ENCODE measurements at places on chromosomes 3 and 15.

- DNase-seq, result peak; percentile 34
Measured at GRCh38 chr3:101803173-101803782, 24.3 kb downstream of the NXPE3 start.

- DNase-seq, result no peak
Measured at GRCh38 chr15:61489571-61489970, 260.5 kb upstream of the RORA start.

DNA sequence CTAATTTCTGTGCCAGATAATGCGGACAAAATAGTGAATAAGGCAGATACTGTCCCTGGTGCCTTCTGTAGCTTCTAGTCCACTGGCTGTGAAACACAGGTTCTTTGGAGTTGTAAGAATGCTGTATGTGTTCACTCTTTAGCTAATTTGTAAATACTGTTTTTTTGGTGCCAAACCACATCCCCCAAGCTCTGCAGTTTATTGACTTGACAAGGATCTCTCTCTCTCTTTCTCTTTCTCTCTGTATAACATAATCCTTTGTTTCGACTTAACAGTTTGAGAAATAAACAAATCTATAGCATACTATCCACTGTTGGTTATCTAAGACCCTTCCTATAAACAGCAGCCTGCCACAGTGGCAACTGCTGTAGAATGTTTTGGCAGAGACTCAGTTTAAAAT, 7.6 kb downstream of the SMAD3 start:
- no peak for DNase-seq

- no peak for DNase-seq
Measured at GRCh38 chr3:55570271-55570711, 83.2 kb upstream of the WNT5A start.

GRCh38 chr3:13934813-13935212, 54.9 kb upstream of the WNT7A start:
- DNase-seq, result no peak

DNA sequence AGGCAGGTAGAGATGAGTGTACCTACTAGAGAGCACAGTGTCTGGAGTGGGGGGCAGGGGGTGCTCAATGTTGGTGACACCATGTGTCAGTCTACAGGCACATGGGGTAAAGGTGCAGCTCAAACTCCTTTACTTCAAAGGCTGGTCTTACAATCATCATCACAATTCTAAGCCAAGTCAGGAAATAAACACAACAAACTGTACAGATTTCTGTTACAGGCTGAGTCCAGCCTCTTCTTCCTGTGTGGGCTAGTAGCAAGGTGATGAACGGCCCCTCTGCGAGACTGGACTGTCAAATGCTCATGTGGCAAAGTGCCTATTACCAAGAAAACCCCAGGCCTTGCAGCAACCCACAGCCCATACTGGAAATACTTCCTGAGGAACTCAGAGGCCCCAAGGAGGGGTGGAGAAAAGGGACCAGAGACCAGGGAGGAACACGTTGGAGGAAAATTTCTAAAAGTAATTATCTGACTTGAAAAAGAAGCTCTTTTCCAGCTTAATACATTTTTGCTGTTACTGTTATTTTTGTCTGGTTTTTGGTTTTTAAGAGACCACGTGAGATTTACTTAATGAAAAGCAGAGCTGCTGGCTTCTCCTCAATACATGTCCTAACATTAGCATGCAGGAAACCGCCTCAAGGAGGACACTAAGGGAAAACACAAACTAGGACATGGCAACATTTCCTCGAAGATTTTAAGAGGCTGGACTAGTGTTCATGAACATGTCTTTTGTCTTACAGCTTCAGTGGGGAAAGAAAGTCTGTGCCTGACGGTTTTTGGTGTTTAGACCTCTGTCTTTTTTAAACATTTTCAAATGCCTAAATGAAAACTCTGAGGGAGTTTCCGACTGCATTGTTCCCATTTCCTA, 29.5 kb downstream of the TBC1D2B start:
- no peak for DNase-seq

GRCh38 chr3:101842245-101842934, 6.9 kb upstream of the NFKBIZ start:
- DNase-seq, result no peak

- peak; percentile 37 for DNase-seq
Measured at GRCh38 chr3:194431554-194431953, 32.5 kb upstream of the GP5 start.

DNA sequence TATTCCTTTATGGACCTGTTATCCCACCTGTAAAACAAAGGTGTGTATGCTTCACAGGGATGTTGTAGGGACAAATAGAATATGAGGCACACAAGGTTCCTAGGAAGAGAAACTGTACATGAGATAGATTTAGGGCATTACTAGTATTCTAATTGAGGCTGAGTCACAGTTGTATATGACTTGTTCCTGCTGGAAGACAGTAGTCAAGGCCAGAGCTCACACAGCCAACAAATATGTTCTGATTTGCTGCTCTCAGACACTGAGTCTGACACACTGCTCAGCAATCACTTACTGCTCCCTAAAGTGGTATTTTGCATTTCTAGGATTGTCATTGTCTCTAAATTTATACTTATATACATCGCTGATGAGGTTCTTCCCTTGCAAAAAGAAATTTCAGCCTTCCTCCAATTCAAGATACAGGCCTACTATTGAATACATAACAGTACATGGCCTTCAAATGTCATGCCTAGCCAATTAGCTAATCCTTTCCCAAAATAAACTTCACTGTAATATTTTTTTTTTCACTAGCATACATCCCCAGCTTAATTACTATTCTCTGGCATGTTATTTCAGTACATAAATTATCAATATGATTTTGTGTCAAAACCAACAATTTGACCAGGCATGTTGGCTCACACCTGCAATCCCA, 69.8 kb downstream of the TIGIT start:
- no peak for DNase-seq

GRCh38 chr3:188954590-188955208, 217.1 kb upstream of the TPRG1 start:
- DNase-seq, result peak; percentile 59

GRCh38 chr3:66428733-66429132, 72.1 kb downstream of the LRIG1 start:
- DNase-seq, result peak; percentile 88

DNA sequence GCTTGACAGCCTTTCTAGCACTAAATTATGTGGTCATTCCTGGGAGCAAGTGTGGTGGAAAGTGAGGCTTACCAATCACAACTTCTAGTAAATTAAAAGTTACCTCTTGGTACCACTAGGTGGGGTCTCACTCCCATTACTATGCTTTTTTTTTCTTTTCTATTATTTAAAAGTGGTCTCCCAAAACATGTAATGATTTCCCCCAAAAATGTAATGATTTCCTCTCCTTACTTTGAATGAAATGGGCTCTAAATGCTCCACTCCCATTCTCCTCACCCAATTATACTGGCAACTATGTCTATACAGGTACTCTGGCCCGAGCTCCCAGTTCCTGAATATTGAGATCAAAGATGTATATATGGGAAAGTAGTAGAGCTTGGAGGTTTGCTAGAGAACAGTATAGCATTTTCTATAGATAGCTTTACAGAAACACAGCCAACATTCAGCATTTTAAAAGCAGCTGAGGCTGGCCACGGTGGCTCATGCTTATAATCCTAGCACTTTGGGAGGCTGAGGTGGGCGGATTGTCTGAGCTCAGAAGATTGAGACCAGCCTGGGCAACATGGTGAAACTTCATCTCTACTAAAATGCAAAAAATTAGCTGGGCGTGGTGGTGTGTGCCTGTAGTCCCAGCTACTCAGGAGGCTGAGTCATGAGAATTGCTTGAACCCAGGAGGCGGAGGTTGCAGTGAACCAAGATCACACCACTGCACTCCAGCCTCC, 70.9 kb downstream of the DCUN1D1 start:
- no peak for DNase-seq

- DNase-seq, result no peak
Measured at GRCh38 chr15:25422021-25422420, 16.8 kb downstream of the UBE3A start.

DNA sequence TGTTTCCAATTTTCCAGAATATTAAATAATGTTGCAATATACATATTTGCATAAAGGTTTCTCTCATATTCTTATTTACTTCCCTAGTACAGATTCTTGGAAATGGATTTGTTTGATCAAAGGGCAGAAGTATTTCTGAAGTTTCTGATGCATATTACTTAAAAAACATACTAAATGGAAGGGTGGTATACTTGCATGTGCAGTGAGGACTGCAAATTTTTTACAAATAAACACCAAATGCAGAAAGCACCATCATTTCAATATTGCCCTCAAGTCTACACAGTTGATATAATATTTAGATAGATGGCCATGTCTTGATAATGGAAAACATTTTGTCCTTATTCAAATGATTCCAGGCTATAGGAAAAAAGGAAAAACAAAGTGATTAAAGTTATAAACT, 12.3 kb downstream of the TM4SF18 start:
- DNase-seq, result no peak

GRCh38 chr3:166405465-166405864, 568.2 kb upstream of the BCHE start:
- no peak for DNase-seq

DNA sequence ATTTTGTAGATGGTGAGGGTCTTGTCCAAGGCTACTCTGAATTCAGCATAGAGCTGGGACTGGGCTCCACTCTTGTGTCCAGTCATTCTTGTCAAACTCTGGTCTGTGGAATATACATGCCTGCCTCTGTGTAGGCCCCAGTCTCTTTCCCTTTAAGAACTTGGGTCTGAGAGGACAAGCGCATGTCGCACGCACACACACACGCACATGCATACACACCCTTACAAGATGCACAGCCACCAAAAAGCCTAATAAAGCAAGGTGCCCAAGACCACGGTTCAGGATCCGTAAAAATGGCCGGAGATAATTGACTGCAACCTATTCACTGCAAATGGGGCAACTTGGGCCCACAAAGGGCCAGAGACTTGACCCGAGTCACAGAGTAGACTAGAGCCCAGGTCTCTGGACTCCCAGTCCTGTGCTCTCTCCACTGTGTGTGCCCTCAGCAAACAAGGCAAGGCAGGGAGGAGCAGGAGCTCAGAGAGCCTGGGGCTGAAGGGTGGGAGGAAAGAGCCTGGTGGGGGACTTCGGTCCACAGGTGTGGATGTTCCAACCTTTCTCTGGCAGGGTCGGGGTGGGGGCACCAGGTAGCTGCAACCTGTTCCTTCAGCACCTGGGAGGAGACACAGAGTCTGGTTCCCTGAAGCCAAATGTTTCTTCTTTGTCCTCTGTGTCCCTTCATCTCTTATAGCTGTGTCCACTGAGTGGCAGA, 914 bp upstream of the PAQR5 start:
- DNase-seq, result no peak

Data from DMS153 (cell line).